ENCODE measurements at places on chromosomes 6 and 20. TPM values are rescaled to one million over a fixed set of nuclear protein-coding genes. Genes with fewer than 3 reads are reported as not detected.

POLR3F gene
- total RNA-seq = 8.5 TPM

OR2H1 gene
- not detected for total RNA-seq

SOBP gene
- 1.8 TPM for total RNA-seq

ANKRD6 gene
- 33.0 TPM for total RNA-seq

ADA gene
- 7.5 TPM for total RNA-seq

DCDC2 gene
- total RNA-seq = 5.5 TPM

KCNQ5 gene
- total RNA-seq = 1.7 TPM

SYNGAP1 gene
- total RNA-seq = 74.1 TPM

EPPIN gene
- total RNA-seq = 0.24 TPM

GRM1 gene
- 0.43 TPM for total RNA-seq

LY6G6C gene
- total RNA-seq = 2.5 TPM

GRCh38 chr20:38156888-38157634 lies 8.0 kb downstream of the TGM2 start:
- no peaks in the 10 kb centered on the region for H3K27me3 ChIP-seq
- no peak for DNase-seq
- H3K4me1 ChIP-seq = peaks cover 34% of the 10 kb centered on the region
- no peak overlapping the region for H3K27ac ChIP-seq

DNA sequence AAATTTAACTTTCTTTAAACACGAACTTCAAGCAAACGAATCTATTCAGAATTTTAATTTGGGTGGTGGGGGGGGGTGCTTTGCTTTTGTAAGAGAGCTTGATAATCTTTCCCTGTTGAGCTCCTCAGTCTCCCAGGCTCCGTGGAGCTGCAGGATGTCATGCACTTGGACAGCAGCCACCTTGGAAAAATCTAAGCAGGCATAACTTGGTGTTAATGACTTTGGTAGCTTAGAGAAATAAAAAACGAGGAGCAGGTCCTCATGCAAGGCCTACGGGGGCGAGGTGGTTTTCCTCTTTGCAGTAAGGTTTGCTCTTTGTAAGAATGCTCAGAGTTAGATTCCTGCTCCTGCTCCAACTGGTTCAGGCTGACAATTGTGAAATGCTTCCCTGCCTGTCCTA lies 102.3 kb downstream of the EDN1 start:
- no peaks in the 10 kb centered on the region for H3K27me3 ChIP-seq
- DNase-seq = no peak
- no peaks in the 10 kb centered on the region for H3K36me3 ChIP-seq

DNA sequence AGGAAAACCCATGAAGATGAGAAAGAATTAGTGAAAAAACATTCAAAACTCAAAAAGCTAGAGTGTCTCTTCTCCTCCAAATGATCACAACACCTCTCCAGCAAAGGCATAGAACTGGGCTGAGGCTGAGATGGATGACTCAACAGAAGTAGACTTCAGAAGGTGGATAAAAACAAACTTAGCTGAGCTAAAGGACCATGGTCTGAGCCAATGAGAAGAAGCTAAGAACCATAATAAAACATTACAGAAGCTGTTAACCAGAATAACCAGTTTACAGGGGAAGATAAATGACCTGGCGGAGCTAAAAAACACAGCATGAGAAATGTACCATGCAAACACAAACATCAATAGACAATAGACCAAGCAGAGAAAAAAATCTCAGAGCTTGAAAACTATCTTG lies 904.1 kb upstream of the MANEA start:
- H3K27me3 ChIP-seq = no peaks in the 10 kb centered on the region
- H3K4me1 ChIP-seq = no peaks in the 10 kb centered on the region

DNA sequence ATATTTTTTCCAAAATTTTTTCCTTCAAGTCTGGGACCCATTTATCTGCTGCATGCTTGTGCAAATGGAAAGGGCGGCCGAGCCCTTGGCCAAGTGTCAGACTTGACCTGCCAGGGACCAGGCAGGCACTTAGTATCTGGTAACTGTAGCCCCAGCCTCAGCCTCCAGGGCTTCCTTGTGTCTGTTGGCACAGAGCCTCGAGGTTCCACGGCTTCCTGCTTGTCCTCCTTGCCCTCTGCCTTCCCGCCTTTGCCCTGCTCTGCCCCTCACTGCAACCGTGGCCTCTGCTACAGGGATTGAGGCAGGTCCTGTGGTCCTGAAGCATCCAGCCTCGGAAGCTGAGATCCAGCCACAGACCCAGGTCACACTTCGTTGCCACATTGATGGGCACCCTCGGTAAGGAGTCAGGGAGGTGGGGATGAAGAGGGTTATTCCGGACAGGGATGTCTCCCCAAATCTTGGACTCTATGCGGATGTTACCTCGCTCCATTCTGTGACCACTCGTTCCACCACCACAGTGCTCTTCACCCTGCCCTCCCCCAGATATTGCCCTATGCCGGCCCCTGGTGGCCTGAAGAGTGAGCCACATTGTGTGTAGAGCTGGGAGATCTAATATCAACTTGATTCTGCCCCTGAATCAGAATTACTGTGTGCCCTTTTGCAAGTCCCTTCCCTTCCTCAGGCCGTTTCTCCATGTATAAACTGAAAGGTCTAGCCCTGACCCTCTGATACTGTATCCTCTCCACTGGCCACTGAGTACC lies 41.5 kb upstream of the SRF start:
- peaks cover 4% of the 10 kb centered on the region for H3K36me3 ChIP-seq
- H3K4me1 ChIP-seq = peaks cover 20% of the 10 kb centered on the region
- H3K27ac ChIP-seq = no peak overlapping the region
- DNase-seq = no peak
- peak overlapping the region; percentile 5 for H3K4me3 ChIP-seq
- H3K27me3 ChIP-seq = no peaks in the 10 kb centered on the region

DNA sequence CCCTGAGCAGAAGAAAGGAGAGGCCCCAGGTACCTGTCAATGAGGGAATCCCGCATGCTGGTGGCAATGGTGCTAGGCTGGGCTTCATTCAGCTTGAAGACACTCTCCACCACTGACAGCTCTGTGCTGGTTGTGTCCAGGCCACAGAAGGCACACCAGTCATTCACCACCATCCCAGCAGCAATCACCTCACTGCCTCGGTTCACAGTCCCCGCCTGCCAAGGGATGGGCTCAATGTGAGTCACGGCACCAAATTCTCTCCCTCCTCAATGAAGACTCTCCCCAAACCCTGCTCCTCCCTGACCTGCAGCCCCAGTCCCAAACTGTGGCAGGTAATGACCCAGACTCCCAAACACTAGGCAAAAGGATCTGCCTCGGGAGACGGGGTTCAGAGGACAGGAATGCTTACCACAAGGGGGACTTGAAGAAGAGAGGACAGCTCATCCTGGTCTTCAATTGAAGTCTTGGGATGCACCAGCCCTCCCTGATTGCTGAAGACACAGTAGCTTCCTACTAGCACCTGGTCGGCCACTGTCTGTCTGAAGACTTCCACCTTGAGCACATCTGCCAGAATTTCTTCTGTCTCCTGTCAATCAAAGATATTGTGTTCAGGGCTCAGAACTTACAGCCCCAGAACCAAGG lies 1.7 kb upstream of the MMP24OS start:
- H3K27ac ChIP-seq = peak overlapping the region; percentile 97
- H3K27me3 ChIP-seq = no peaks in the 10 kb centered on the region
- no peak for DNase-seq
- peaks cover 5% of the 10 kb centered on the region for H3K4me1 ChIP-seq

DNA sequence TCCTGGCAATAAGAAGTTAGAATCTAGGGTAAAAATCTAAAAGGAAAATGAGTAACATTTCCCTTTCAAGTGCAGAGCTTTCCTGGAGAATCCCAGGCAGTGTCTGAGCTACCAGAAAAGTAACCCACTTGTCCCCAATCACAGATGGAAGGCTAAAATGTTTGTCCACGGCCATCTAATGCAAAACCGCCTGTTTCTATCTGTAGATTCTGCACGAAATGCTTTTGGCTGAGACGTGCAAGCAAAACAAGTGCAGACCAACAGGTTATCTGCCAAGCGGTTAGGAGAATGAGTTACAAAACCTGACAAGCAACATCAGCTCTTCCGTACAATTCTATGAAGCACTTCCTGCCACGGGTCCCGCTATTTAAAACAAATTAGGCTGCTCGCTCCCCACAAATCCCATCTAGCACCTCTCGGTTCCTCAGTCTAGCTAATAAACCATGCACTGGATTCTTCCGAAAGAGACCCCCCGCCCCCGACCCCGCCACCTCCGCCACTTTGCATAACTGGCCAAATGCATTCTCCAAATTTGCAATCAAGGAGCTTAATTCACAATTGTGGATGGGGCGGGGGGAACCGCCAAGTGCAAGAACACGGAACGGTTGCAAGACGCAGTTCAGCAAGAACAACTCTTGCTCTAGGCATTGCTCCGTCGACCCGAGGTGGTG lies 1.4 kb downstream of the ELOVL5 start:
- DNase-seq = no peak
- peak overlapping the region; percentile 89 for H3K27ac ChIP-seq
- peak overlapping the region; percentile 97 for H3K4me3 ChIP-seq
- H3K36me3 ChIP-seq = peaks cover 3% of the 10 kb centered on the region
- H3K27me3 ChIP-seq = no peaks in the 10 kb centered on the region

- H3K4me3 ChIP-seq = no peak overlapping the region
- peaks cover 5% of the 10 kb centered on the region for H3K4me1 ChIP-seq
- no peaks in the 10 kb centered on the region for H3K27me3 ChIP-seq
- H3K36me3 ChIP-seq = peaks cover 24% of the 10 kb centered on the region
- H3K27ac ChIP-seq = no peak overlapping the region
These were observed 20.9 kb downstream of the LMBRD1 start for GRCh38 chr6:69775941-69776340.

GRCh38 chr20:12053353-12053752 lies 135.7 kb downstream of the BTBD3 start:
- H3K36me3 ChIP-seq = no peaks in the 10 kb centered on the region
- H3K27ac ChIP-seq = no peak overlapping the region
- H3K4me3 ChIP-seq = no peak overlapping the region
- no peaks in the 10 kb centered on the region for H3K27me3 ChIP-seq

- no peak overlapping the region for H3K27ac ChIP-seq
- no peak for DNase-seq
- H3K36me3 ChIP-seq = no peaks in the 10 kb centered on the region
- peaks cover 30% of the 10 kb centered on the region for H3K4me1 ChIP-seq
These were observed 245.4 kb downstream of the LRFN2 start for GRCh38 chr6:40341726-40342125.

- H3K36me3 ChIP-seq = no peaks in the 10 kb centered on the region
- no peaks in the 10 kb centered on the region for H3K27me3 ChIP-seq
- DNase-seq = no peak
- no peaks in the 10 kb centered on the region for H3K4me1 ChIP-seq
- H3K27ac ChIP-seq = no peak overlapping the region
- no peak overlapping the region for H3K4me3 ChIP-seq
These were observed 62.9 kb downstream of the SSR1 start for GRCh38 chr6:7249946-7250643.

GRCh38 chr6:6766230-6766905 lies 177.8 kb downstream of the LY86 start:
- no peaks in the 10 kb centered on the region for H3K4me1 ChIP-seq
- no peak overlapping the region for H3K4me3 ChIP-seq
- peaks cover 3% of the 10 kb centered on the region for H3K27me3 ChIP-seq
- no peak overlapping the region for H3K27ac ChIP-seq
- H3K36me3 ChIP-seq = no peaks in the 10 kb centered on the region

DNA sequence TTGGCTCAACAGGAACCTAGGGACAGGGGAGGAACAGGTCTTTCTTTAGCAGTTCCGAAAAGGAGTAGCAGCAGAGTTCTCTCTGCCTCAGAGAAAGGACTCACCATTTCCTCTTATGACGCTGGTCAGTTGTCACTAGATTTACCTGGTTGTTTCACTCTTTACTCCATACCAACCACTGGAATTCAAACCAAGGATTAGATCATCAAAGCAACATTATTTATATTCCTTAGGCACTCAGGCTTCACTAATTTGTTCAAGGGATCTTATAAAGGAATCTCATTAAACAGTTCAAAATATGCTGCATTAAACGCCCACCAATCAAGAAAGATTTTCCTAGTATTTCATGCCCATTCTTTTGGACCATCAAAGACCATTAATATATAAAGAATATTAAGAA lies 1129.5 kb upstream of the MAP3K7 start:
- H3K27me3 ChIP-seq = peaks cover 12% of the 10 kb centered on the region
- H3K36me3 ChIP-seq = no peaks in the 10 kb centered on the region
- no peak overlapping the region for H3K27ac ChIP-seq
- DNase-seq = no peak
- no peaks in the 10 kb centered on the region for H3K4me1 ChIP-seq

DNA sequence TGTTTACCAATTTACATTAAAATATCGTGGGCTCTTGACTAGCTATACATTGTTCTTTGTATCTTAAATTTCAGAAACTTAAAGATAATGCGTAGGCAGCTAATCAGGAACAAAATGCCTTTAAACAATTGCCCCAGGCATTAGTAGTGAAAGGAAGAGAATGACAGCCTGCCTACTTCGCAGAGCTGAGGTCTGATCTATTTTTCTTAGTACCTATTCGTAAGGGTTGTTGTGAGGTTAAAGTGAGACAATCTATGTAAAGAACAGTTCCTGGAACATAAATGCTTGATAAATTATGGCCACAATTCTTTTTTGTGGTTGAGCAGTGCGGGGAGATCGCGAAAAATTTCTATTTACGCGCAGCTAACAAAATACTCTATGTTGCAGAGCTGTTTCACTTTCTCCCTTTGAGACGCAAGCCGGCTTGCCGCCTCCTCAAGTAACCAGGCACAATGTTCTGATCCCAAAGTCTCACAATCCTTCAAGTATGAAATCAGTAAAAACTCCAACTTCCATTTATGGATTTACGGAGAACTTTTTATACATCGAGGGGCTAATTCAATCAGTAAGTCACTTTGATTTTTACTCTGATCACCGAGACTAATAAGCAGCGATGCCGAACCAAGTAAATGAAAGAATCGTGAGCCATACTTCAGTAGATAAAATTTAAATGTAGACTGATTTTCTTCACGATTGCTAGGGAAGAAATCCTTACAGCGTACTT lies 878 bp upstream of the PNRC1 start:
- H3K4me1 ChIP-seq = peaks cover 13% of the 10 kb centered on the region
- H3K27me3 ChIP-seq = no peaks in the 10 kb centered on the region
- peaks cover 19% of the 10 kb centered on the region for H3K36me3 ChIP-seq
- no peak for DNase-seq

DNA sequence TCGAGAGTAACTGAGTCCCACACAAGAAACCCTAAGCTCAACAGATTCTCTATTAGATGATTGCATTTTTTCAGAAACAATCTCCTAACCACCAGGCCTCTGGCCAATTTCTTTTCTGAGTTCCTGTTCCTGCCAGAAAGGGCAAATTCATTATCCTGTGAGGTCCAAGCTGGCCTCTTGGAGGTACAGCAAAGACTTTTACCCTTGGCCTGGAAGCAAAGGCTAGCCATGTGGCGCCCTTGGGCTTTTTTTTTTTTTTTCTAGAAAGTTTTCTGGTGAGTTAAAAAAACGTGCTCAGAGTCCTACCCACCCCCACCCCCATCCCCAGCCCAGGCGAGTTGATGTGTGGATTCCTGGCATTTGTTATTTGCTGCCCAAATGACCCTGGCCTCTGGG lies 59.0 kb upstream of the EEF1A1 start:
- peak overlapping the region; percentile 100 for H3K27ac ChIP-seq
- H3K4me3 ChIP-seq = peak overlapping the region; percentile 86
- no peak for DNase-seq
- no peaks in the 10 kb centered on the region for H3K27me3 ChIP-seq
- peaks cover 17% of the 10 kb centered on the region for H3K4me1 ChIP-seq
- H3K36me3 ChIP-seq = peaks cover 5% of the 10 kb centered on the region

- H3K4me1 ChIP-seq = no peaks in the 10 kb centered on the region
- H3K36me3 ChIP-seq = no peaks in the 10 kb centered on the region
- H3K27me3 ChIP-seq = no peaks in the 10 kb centered on the region
These were observed 34.1 kb downstream of the ERGIC3 start for GRCh38 chr20:35575958-35576357.

- H3K27ac ChIP-seq = peak overlapping the region; percentile 91
- no peak for DNase-seq
- peaks cover 36% of the 10 kb centered on the region for H3K4me1 ChIP-seq
- H3K27me3 ChIP-seq = no peaks in the 10 kb centered on the region
These were observed 620 bp upstream of the DEK start for GRCh38 chr6:18264923-18265377.

GRCh38 chr20:1473246-1474220 lies 6.9 kb upstream of the NSFL1C start:
- H3K36me3 ChIP-seq = no peaks in the 10 kb centered on the region
- H3K4me3 ChIP-seq = no peak overlapping the region
- H3K4me1 ChIP-seq = peaks cover 6% of the 10 kb centered on the region
- H3K27ac ChIP-seq = no peak overlapping the region

All from type B pancreatic cell (in vitro differentiated cells).